ENCODE measurements at places on chromosomes 16 and 17.
A peak's percentile ranks its signal among the peaks of the same experiment; 100 is the strongest.

GRCh38 chr17:4565209-4566141 lies 5.1 kb upstream of the GGT6 start:
- DNase-seq, result peak; percentile 69

GRCh38 chr17:82737967-82738877 lies 2.8 kb downstream of the FN3K start:
- DNase-seq, result peak; percentile 97

- DNase-seq, result no peak
Measured at GRCh38 chr16:23310217-23310616, 8.1 kb downstream of the SCNN1B start.

- no peak for DNase-seq
Measured at GRCh38 chr17:55172612-55173011, 92.1 kb upstream of the HLF start.

DNA sequence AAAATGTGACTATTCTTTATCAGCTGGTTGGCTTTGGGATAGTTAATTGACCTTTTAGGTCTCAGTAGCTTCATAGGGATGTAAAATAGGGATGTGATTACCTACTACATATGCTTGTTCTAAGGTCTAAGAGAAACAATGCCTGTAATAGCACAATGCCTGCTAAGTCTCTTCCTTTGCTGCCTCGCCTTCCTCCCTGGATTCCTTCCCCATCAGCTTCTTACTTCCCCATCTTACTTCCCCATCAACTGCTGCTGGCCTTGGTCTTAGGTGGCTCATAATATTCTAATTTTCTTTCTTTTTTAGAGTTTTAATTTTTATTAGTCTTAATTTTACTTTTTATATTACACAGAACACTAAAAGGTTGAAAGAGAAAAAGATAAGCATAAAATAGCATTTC lies 59.2 kb upstream of the GOT2 start:
- no peak for DNase-seq

GRCh38 chr17:80519091-80519781 lies 25.4 kb upstream of the RPTOR start:
- DNase-seq, result no peak

DNA sequence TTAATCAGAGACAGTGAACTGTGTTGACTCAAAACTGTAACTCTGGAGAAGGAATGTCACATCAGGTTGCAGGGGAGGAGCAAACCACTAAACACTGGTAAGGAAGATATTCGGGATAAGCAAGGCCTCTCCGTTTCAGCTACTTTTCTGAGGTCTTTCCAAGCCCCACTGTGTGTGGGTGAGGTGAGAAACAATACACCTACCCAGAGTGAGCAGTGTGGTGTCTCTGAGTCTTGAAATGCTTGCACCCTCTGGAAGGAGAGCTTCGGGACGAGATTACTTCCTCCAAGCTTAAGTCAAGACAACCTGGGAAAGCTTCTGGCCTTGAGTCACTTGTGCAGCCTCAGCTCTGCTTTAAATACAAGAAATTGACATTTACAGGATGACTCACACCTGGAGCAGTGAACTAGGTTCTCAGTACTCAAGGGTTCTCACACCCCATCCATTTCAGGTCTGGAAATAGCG lies 2.5 kb upstream of the MAP3K14 start:
- DNase-seq, result peak; percentile 25

- peak; percentile 78 for DNase-seq
Measured at GRCh38 chr16:81730090-81731051, 48.7 kb upstream of the PLCG2 start.

DNA sequence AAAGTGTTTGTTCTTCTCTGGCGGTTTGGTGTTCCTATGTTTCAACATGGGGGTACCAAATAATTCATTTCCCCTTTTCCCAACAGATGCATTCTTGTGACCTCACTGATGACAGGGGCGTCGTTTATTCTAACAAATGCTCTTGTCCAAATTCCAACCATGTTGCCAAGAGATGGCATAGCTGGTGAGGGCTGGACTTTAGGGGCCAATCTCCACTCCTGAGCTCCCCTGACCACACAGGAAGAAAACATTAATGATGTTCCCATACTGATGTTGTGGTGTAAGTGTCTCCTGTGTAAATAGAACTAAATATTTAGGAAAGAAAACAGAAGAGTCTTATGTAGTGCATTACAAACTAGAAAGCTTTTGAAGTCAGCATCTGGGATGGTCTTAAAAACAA lies 431.6 kb downstream of the CDH13 start:
- DNase-seq, result no peak

DNA sequence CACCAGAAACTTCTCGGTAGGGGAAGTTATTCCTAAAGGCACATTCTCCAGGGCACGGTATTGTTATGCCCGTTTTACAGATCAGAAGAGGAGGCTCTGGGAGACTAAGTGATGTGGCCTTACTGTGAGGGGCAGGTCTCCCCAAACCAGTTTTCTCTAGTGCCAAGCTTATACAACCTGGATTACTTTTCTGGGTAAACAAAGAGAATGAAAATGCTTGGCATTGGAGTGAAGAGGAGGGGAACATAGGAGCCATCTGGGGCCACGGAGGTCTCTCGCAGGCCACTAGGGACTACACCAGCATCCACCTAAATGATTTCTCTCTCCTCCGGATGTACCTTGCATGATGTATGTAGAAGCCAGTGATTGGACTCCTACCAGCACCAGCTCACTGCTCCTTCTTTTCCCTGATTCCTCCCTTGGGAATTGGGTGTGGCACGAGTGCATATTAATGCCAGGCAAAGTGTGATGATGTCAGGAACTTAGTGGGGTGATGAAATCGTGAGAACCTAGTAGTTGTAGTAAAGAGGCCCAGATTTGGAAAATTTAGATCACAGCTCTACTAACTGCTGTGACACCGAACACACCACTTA lies 674 bp downstream of the TOM1L1 start:
- no peak for DNase-seq

DNA sequence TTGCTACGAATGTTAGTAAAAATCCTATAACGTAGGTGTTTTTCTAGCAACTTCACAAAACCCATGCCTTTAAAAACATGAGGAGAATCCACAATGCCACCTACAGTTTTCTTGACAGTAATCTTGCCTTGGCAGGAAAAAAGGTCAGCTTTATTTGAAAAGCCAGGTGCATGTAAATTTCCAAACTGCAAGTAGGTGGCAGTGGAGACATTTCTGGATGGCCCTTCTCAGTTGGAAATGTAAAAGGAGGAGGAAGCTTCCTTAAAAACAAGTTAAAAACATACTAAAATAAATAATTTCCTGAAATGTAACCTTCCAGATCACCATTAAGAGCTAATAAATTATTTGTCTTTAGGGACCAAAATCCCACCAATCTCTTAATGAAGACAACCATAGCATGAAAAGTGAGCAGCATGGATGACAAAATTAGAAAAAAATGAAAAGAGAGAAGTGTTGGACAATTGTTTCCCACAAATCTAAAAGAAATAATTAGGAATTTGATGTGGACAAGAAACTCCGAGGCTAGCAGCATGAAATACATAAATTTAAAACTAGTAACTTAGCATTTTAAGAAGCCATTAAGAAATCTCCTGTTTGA lies 152.2 kb downstream of the SNX11 start:
- no peak for DNase-seq

GRCh38 chr17:74429604-74430384 lies 2.1 kb upstream of the GPRC5C start:
- DNase-seq, result no peak

DNA sequence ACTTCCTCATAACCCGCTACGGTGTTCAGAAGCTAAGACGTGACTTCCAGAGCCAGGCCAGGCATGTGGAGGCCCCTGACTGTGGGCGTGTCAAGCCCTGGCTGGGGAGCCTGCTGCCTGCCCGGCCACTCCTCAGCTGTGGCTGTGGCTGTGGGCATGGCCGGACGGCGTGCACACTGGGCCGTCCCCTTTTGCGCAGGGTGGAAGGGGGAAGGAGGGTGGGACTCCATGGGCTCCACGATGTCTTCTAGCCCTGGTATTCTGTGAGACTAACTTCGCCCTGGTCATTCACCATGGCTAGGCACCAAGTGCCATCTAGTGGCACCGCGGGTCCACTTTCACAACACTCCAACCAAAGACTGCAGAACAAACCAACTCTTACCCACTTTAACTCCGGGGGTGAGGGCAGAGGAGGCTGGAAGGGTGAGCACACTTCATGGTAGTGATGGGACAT lies 67.9 kb downstream of the N4BP1 start:
- peak; percentile 72 for DNase-seq

DNA sequence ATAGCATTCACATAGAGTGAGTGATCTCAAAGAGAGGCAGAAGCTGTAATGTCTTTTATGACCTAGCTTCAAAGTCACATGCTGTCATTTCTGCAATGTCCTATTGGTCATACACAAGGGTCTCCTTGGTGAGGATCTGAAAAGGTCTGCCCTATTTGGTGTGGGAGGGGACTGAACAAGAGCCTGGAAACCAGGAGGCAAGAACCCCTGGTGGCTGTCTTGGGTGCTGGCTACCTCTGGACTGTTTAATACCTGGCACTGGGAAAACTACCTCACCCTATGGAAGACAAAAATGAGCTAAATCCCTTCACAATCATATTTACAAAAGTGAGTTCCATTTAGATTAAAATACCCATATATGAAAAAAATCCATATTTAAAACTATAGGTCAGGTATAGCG lies 9.0 kb downstream of the KCTD13 start:
- DNase-seq, result no peak

GRCh38 chr16:84633622-84634021 lies 14.7 kb upstream of the KLHL36 start:
- DNase-seq, result no peak

GRCh38 chr16:69013991-69014390 lies 91.5 kb upstream of the HAS3 start:
- no peak for DNase-seq

- DNase-seq, result no peak
Measured at GRCh38 chr17:60748204-60748603, 70.6 kb downstream of the BCAS3 start.

DNA sequence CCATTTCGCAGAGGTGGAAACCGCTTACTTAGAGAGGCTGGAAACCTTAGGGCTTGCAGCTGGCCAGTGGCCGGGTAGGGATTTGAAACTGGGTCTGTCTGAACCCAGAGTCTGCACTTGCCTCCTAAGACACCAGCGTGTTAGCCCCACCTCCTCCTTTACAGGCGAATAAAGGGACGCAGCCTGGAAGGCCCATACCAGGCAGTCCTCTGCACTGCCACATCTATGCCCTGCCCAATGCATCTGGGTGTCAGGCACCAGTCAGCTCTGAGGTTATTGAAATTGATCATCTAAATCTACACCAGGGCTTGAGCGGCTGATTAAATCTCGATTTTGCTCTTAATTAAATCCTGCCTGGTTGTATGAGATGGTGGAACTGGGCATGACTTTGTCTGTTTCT lies 19.9 kb upstream of the NAGS start:
- DNase-seq, result no peak

- DNase-seq, result no peak
Measured at GRCh38 chr16:56649820-56650219, 1.9 kb upstream of the MT1B start.

DNA sequence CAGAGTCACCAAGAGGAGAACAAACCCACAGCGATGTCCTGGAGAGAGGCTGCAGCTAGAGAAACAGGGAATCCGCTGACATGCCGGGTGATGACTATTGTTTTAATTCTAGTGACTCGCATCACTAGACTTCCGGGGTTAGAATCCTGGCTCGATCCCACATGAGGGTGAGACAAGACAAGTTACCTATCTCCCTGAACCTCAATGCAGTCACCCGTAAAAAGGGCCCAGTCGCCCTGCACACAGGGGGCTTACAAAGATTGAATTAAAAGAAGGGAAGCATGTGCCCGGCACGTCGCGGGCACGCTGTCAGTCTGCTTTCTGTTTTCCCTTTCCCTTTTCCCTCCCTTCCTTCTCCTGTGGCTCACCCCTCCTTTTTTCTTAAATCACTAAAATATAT lies 212.9 kb upstream of the FOXF1 start:
- DNase-seq, result no peak

DNA sequence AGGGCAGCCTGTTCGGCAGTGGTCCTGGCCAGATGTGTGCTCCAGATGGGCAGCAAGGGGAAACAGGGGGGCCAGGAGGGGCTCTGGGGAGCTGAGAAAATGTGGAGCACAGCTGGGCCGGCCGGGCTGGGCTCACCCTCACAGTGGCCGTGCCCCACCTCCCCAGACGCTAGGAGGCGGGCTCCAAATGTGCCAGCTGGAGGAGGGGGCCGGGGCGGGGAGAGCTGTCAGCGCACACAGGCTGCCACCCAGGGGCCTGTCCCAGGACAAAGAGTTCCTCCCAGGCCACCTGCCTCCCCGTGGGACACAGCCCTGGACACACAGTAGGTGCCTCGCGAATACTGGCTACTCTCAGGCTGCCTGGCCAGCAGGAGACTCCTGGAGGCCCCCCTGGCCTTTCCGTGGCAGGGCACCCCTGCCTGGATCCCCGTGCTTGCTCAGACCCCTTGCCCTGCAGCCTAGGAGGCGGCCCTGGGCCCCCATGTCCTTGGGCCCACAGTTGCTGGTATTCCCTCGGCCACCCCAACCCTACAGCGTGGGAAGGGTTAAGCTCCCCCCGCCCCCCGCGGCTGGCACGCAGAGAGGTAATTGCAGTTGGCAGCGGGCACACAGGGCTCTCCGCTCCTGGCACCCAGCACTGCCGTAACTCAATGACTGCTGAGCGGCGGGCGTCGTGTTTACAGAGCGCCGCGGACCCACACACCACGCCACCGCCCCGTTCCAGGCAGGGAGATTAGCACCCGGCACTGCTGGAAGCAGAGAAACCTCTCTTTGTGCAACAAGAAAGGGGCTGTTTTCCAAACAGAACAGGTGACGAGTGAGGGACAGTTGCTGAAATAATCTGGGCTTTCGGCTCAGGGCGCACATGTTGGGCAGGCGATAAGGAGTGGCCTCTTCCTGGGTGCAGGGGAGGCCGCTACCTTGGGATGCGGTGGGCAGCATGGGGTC lies 32.2 kb downstream of the BAHCC1 start:
- DNase-seq, result peak; percentile 78

DNA sequence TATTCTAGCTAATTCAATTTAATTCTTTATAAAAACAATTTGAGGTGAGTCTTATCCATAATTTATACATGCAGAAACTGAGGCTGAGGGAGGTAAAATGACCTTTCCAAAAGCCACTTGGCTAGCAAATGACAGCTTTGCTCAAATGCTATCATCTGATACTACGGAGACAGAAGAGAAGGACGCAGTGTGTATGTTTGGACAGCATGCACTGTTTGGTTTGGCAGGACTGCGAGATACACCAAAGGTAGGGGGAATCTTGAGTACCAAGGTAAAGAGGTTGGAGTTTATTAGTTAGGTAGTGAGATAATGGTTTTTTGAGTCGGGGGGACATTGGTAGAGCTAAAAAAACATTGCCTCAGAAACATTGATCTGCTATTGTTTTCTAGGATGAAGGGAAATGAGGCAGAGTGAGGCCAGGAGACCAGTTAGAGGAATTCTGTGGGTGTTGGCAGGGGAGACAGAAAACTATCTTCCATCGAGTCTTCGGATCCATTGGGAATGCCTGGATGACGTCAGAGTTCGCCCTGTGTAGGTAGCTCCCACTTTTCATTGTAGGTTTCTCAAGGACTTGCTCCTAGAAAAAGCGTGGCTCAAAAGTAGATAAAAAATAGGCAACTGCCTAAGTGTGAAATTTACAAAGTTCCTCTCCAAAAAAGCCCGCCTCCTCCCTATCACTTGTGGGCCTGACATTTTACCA lies 2.5 kb upstream of the HS3ST4 start:
- DNase-seq, result no peak

Measured in posterior cingulate gyrus (tissue), 11 donors.